ENCODE measurements at places on chromosomes 2 and 18. TPM values are rescaled to one million over a fixed set of nuclear protein-coding genes. Genes with fewer than 3 reads are reported as not detected.

TBR1 gene
- not detected for total RNA-seq

PDE11A gene
- 0.33 TPM for total RNA-seq

YPEL5 gene
- 69.7 TPM for total RNA-seq

RGPD5 gene
- 50.4 TPM for total RNA-seq

CPS1 gene
- total RNA-seq = 21.2 TPM

CPO gene
- 0.12 TPM for total RNA-seq

LOXHD1 gene
- not detected for total RNA-seq

HK2 gene
- total RNA-seq = 55.9 TPM

TTR gene
- not detected for total RNA-seq

HAAO gene
- total RNA-seq = 0.25 TPM

ZSCAN30 gene
- total RNA-seq = 26.0 TPM

VIL1 gene
- total RNA-seq = 0.12 TPM

KIAA2012 gene
- total RNA-seq = not detected

IWS1 gene
- total RNA-seq = 51.2 TPM

PIEZO2 gene
- total RNA-seq = 0.12 TPM

G6PC2 gene
- not detected for total RNA-seq

EIF4E2 gene
- 96.3 TPM for total RNA-seq

KRTCAP3 gene
- total RNA-seq = not detected

REG3A gene
- total RNA-seq = not detected

MC4R gene
- total RNA-seq = not detected

UCN gene
- total RNA-seq = 0.22 TPM

EGR4 gene
- not detected for total RNA-seq

ESPNL gene
- 9.2 TPM for total RNA-seq

MARCO gene
- total RNA-seq = not detected

LRRFIP1 gene
- total RNA-seq = 102 TPM

PLB1 gene
- total RNA-seq = 3.1 TPM

ZFP36L2 gene
- 7.1 TPM for total RNA-seq

GTF2A1L gene
- total RNA-seq = 0.11 TPM

AGAP1 gene
- total RNA-seq = 11.8 TPM

TMEM247 gene
- not detected for total RNA-seq

LHCGR gene
- total RNA-seq = not detected

AKAIN1 gene
- not detected for total RNA-seq

PCARE gene
- total RNA-seq = not detected

MYO1B gene
- total RNA-seq = 86.9 TPM

EVX2 gene
- total RNA-seq = 0.11 TPM

PAPOLG gene
- total RNA-seq = 10.2 TPM

C18orf54 gene
- total RNA-seq = 10.2 TPM

SPDYA gene
- total RNA-seq = 1.6 TPM

KRCC1 gene
- total RNA-seq = 34.5 TPM

UGT1A4 gene
- not detected for total RNA-seq

AQP12A gene
- total RNA-seq = not detected
